Right hindlimb (tissue), 1 donor: ENCODE measurements at places on chromosomes 16 and 17.

DNA sequence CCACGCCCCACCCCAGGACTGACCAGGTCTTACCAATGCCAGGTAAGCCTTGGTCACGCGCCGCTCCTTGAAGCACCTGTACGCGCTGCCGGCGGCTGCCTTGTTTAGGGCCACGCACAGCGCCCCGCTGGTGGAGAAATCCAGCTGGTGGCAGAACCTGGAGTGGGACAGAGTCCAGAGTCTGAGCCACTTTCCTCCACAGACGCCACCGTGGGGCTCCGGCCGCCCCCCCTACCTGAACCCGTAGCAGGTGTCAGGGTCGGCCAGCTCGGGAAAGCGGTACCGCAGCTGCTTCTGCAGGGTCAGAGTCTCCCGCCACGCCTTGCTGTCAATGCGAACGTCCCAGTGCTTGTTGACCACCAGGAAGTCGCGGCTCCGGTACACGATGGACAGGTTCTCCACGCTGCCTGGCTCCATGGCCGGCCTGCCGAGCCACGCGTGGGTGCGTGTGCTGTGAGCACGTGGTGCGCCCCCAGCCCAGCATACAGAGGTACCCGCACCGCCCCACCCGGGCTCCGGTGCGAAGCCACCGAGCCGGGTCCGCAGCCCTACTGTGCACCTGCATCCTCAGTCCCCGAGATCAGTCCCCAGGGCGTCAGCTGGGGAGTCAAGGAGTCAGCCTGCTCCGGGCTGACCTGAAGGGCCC lies 737 bp downstream of the RPUSD1 start:
- DNase-seq, result no peak

DNA sequence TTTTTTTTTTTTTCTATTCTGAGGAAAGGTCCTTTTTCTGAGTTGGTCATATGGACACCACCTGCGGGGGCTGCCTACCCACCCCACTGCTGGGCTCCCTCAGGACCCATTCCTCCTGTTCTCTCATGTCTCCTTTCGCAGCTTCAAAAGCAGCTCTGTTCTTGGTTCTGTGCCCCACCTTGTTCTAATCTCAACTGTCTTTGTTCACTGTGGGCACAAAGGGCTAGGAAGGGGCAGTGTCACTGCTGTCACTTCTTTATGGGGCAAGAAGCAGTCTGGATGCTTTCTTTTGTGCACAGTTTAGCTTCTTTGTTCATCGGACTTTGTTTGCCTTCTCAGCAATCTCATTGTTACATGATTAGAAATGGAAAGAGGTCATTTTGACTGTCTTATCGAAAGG lies 7.1 kb downstream of the GOSR2 start:
- no peak for DNase-seq

GRCh38 chr17:60135151-60135950 lies 14.4 kb upstream of the CA4 start:
- peak; percentile 88 for DNase-seq

GRCh38 chr16:19864566-19864965 lies 20.1 kb downstream of the GPRC5B start:
- DNase-seq, result no peak

GRCh38 chr17:45874151-45874550 lies 20.2 kb upstream of the MAPT start:
- no peak for DNase-seq

GRCh38 chr17:39757176-39757662 lies 19.5 kb downstream of the GRB7 start:
- DNase-seq, result no peak

DNA sequence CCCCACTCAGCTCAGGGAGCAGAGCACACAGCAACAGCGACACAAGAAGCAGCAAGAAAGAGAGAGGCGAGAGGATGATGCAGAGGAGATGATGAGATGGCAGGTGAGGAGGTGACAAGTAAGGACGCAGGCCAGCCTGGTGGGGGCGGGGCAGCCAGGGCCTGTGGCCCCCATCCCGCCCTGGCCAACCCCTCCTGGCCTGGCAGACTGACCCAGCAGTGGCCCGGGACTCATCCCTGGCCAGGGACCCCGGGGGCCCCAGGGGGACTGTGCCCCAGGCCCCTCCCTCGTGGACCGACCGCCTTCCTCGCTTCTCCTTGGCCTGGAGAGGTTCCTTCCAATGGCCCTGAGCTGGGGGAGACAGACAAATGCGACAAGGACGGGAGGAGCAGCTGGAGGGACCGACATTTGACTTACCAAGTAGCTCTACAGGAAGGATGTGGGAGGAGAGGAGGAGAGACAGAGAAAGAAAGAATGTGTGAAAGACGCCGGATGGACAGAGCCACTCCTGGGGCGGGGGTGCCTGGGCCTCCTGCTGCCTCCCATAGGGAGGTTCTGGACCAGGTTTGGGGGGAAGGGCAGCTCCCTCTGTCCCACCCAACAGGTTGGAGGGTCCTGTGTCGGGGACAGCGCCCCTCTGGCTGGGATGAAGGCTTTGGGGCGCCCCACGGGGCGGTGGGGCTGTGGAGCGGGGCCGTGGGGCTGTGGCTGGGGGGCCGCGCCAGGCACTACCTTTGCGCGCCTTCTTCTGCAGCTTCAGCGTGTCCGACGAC lies 6.8 kb downstream of the MTSS2 start:
- peak; percentile 26 for DNase-seq

DNA sequence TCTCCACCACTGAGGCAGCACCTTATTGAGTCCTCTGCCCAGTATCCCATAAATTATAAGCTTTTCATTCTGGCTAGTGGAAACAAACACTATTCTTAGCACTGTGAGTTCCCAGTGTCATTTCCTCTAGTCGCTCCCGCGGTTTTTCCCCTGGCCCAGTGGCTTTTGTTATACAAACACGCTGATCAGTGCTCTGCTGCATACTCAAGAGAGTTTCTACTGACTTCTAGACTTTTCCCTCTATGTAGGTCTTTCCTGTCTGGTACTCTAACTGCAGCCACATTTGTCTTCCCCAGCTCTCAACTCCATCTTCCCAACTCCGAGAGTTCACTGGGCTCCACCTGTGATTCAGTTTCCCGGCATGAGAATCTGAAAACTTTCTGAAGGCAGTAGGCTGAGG lies 556.6 kb upstream of the SALL1 start:
- DNase-seq, result peak; percentile 19

GRCh38 chr16:67529582-67530012 lies 968 bp downstream of the RIPOR1 start:
- DNase-seq, result no peak

GRCh38 chr17:78375401-78376151 lies 2.9 kb upstream of the PGS1 start:
- no peak for DNase-seq

DNA sequence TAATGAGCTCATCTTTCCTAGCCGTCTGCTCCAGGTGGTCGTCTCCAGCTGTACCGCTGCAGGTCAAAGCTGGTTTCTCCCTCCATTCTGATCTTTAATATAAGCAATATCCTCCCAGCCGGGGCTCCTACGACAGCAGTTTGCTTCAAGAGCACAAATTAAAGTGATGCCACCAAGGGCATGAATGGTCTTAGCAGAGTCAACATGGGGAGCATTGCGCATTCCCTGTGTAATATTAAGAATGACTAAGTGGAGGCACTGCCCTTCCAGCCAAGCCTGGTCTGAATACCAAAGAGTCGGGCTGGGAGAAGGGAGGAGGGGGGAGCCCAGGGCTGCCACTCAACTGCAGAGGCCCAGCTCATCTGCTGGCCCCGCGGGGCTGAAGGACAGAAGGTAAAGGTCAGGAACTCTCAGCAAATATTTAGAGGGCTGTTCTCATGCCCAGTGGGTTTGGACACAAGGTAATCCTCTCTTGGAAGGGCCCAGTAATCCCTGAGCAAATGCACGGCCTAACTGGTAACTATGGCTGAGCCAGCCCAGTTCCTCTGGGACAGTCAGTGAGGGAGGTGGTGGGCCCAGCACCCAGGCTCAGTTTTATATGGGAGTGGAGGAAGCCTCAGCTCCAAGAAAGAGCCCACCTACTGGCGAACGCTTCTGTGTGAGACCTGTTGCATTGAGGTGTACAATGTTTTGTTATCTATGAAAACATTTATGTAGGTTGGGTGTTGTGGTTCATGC lies 121.2 kb downstream of the IRX3 start:
- no peak for DNase-seq

GRCh38 chr16:88857728-88858339 lies 907 bp downstream of the TRAPPC2L start:
- DNase-seq, result peak; percentile 73

DNA sequence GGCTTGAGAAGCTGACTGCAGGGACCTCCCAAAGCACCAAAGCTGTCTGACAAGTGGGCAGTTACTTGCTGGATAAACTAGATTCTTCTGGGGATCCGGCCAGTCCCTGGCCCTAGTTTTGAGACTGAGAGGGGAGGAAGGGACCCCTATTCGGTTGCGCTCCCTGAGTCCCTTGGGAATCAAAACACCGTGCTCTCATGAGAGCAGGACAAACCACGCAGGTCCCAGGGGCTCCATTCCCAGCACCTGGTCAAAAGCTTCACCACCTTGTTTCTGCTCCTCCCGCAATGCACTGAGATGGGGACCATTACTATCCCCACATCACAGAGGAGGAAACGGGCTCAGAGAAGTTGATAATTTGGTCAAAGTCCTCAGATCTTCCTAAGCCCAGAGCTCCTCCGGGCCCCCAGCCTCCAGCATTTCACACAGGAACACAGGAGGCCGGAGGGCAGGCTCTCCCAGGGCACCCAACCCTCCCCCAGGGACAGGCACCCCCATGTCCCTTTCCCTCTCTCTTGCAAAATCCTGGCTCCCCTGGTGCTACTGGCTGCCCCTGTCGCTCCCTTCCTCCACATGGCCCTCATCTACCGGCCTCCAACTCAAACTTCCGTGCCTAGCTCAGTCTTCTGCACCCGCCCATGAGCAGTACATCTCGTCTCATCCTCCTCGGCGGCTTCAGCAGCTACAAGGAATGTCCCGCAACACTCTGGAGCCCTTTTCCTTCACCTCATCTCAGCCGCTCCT lies 3.3 kb downstream of the TRIM65 start:
- no peak for DNase-seq

- DNase-seq, result no peak
Observed at GRCh38 chr17:42342242-42343008, 45.8 kb downstream of the STAT3 start.

- peak; percentile 57 for DNase-seq
Observed at GRCh38 chr17:41026715-41027471, at the start of gene KRTAP1-5. Gene KRTAP1-5 (minus strand): TSS chr17:41027208. CDS start chr17:41027155, 53 bp downstream.

GRCh38 chr17:76251478-76252039 lies 11.3 kb upstream of the RNF157 start:
- DNase-seq, result no peak

GRCh38 chr17:80720610-80721577 lies 176.3 kb downstream of the RPTOR start:
- no peak for DNase-seq

GRCh38 chr17:1515640-1516387 lies 598 bp downstream of the INPP5K start:
- DNase-seq, result peak; percentile 82
